ENCODE measurements at places on chromosomes 11 and 22. TPM values are rescaled to one million over a fixed set of nuclear protein-coding genes. Genes with fewer than 3 reads are reported as not detected.

Gene SYCE3
- total RNA-seq: not detected

DNA sequence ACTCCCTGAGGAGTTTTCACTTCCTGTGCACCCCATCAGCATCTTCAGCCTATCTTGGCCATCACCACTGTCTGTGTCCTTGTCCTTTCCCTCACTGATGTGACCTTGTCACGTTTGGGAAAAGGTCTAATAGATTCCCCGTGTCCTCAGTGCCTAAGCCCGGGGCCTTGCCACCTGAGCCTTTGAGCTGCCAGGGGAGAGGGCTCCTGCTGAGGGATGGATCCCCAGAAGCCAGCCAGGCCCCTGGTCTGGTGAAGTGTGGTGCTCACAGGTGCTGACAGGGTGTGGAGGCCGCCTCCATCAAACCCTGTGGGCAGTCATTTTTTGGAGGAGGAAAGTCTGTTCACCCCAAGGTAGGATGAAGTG lies 47.2 kb downstream of the GAB4 start:
- H3K27me3 ChIP-seq: 0 out of 3 replicates have a peak, but pooled peaks cover 13% of the 10 kb centered on the region
- no peaks in the 10 kb centered on the region for H3K36me3 ChIP-seq
- H3K4me3 ChIP-seq: no peak overlapping the region
- no peaks in the 10 kb centered on the region for H3K4me1 ChIP-seq

DNA sequence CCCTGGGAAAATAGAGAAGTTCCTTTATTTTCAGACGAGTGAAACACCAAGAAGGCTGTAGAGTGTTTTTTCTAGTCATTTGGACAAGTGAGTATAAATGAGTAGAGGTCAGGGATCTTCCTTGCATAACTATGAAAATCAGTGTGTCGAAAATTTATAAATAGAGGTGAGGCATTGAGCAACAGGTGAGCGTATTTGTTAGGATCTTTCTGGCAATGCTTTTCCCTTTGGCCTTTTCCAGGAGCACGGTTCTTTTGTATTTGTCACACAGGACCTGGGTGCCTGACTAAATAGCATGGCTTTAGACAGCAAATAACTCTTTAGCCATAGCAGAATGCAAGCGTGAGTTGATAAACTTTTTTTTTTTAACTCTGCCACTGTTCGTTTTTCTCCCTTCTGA lies 19.6 kb upstream of the ARHGAP42 start:
- no peak overlapping the region for H3K4me3 ChIP-seq
- H3K27me3 ChIP-seq: no peaks in the 10 kb centered on the region
- H3K27ac ChIP-seq: no peak overlapping the region
- no peak for DNase-seq
- H3K36me3 ChIP-seq: no peaks in the 10 kb centered on the region

GRCh38 chr11:113474362-113475159 lies 637 bp downstream of the DRD2 start:
- no peaks in the 10 kb centered on the region for H3K4me1 ChIP-seq
- DNase-seq: peak; percentile 28
- H3K36me3 ChIP-seq: no peaks in the 10 kb centered on the region
- H3K27ac ChIP-seq: no peak overlapping the region
